ENCODE measurements at places on chromosomes 12 and 14. TPM values are rescaled to one million over a fixed set of nuclear protein-coding genes. Genes with fewer than 3 reads are reported as not detected.
A peak's percentile ranks its signal among the peaks of the same experiment; 100 is the strongest.

GRCh38 chr12:77122236-77122635, 56.9 kb upstream of the E2F7 start:
- DNase-seq: peak; percentile 89

- DNase-seq: peak; percentile 19
Measured at GRCh38 chr14:93032421-93032936, 83.2 kb downstream of the ITPK1 start.

- no peak for DNase-seq
Measured at GRCh38 chr12:40232602-40233001, 7.8 kb downstream of the LRRK2 start.

GRCh38 chr14:76775695-76776427, 14.6 kb downstream of the VASH1 start:
- no peak for DNase-seq

GRCh38 chr12:108612788-108613282, 15.0 kb upstream of the TMEM119 start:
- DNase-seq: no peak

DNA sequence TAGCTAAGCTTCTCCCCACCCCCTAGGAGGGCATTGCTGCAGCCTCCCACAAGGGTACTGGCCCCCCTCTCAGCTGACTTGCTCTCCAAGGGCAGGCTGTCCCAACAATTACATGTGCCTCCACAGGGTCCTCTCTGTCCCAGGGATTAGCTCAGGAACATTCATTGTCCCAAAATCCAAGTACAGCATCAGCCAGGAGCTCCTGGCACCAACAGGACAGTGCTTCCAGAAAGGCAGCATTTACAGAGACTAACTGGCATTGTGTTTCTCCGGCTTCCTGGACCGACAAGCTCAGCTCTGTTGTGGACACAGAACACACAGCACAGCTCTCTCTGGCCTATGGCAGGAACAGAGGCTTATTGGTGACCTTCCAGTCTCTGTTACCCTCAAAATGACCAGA, 21.7 kb downstream of the ABCD4 start:
- no peak for DNase-seq

GRCh38 chr12:124557518-124558223, 9.7 kb downstream of the NCOR2 start:
- DNase-seq: no peak

DNA sequence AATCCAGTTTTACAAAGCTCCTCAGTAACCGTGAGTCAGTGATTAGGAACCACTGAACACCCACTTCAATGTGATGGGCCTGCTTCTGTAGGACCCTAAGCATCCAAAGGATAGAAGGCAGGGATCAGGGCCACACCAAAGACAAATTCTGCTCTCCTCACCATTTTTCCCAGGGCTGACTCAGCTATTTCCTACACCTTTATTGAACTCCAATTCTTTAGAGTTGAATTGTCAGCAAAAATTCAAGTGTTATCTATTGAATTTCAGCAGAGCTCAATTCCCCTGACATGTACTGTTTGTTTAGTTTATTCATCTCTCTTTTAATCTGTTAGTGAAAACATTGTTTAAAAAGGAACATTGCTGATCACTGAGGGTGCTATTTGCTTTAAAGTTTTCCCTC, 457.7 kb upstream of the TMPO start:
- no peak for DNase-seq

- DNase-seq: no peak
Measured at GRCh38 chr12:55715169-55715764, 579 bp upstream of the BLOC1S1 start.

Gene PPP1R1A
- not detected for total RNA-seq

Gene RBP5
- not detected for total RNA-seq

Gene SLC17A8
- total RNA-seq: not detected

Gene ANKRD33
- not detected for total RNA-seq

Gene P2RX7
- total RNA-seq: 0.64 TPM

Gene SRRM4
- total RNA-seq: not detected
